ENCODE measurements at places on chromosomes 1 and 21.

- no peak for DNase-seq
These were observed 3.5 kb downstream of the SIPA1L2 start for GRCh38 chr1:232626452-232626851.

DNA sequence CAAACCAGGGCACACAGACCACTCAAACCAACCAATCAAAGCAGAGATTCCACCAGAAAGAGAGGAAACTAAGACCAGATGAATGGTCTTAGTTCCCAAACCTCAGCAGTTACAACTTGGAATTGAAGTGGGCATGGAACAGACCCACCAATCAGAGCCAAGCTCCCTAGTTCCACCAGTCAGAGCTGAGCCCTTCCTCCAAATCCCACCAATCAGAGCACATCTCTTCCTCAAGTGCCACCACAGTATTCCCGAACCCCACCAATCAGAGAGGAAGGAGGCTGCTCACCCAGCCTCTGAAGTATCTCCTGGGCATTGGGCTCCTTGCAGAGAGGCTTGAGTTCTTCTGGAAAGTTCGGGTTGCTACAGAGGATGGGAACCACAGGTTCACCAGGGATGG lies 1.4 kb downstream of the GUCA2A start:
- no peak for DNase-seq

GRCh38 chr1:3900150-3900968 lies at the start of gene C1orf174:
C1orf174 (minus strand) TSS chr1:3900272; CDS start chr1:3900186, 86 bp downstream.
- DNase-seq: peak; percentile 99

- no peak for DNase-seq
These were observed 33.2 kb downstream of the POFUT2 start for GRCh38 chr21:45254460-45254930.

DNA sequence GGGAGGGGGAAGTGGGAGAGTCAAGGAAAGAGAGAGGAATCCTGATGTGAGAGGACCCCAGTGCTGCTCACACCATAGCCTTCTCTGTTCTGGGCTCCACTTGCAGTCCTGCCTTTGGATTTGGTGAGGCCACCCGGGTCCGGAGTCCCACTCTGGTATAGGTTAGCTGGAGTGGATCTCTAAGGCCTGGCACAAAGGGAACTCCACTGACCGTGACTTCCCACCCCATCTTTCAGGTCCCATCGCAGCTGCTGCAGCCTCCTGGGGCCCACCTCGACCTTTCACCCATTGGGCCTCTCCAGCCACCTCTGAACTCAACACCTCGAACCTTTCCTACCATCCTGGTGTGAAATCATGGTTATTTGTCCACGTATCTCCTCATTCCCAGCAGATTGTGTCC lies 324.4 kb downstream of the MATN1 start:
- no peak for DNase-seq

DNA sequence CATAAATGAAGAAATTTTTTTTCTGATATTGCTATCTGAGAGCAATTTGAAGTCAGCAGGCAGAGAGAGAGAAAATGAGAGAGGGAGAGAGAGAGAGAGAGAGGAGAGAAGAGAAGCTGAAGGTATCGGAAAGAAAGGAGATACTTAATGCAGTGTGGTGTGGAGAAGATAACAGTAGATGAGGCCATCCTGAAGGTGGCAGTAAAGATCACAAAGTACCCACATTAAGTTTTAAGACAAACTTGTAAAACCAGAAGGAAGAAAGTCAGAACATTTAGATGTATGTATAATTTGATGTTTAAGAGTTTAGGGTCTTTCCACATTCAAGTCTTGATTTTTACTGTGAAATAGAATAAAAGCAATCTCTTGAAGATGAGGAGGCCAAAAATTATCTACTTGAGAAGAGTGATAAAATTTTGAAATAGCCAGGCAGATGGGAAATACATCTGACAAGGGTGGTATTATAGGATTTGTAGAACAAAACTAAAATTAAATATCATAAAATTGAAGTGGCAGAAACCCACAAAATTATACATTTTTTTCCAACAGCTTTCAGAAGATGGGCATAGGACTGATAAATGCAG lies 1753.4 kb downstream of the MRPL39 start:
- DNase-seq: no peak

DNA sequence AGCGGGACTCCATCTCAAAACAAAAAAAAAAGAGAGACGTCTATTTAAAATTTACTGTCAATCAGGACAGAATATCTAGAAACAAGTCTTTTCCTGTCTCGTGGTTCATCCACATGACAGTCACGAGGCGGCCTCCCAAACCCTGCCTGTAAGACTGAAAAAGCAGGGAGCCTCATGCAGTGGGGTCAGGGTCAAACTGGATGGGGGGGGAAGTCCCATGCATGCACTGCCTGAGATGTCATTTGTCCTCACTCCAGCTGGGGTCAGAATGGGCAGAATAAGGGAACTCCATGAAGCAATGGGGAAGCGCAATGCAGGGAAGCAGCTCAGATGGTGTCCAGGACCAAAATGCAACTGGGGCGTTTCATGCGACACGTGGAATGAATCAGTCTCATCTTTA lies 85.5 kb downstream of the PIK3CD start:
- no peak for DNase-seq

DNA sequence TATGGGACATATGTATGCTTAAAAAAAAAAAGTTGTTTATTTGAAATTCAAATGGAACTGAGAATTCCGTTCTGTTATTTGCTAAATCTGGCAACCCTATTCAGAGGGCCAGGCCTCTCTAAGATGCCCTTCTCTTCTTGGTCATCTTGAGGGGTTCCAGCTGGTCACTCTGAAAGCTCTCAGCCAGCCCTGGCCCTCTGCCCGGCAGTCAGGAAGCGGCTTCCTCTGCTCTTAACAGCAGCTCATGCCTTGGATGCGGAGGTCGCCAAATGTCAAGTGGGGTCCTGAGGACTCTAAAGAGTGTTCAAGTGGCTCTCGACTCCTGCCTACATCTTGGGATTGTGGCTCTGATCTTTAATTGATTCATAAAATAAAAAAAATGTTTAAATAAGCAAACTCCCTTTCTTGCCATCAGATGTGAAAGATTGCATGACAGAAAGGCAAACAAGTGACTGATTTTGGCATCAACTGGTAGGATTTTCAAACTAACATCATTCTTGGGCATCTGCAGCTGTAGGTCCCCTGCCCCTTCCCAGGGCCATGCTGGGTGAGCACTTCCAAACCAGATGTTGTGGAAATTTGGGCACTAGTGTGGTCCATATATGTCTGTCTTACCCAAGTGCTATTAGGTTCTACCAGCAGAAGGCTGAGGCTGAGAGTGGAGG lies 130.8 kb downstream of the PRDM2 start:
- no peak for DNase-seq

- DNase-seq: no peak
These were observed 206.4 kb upstream of the PTGFR start for GRCh38 chr1:78284354-78284753.

DNA sequence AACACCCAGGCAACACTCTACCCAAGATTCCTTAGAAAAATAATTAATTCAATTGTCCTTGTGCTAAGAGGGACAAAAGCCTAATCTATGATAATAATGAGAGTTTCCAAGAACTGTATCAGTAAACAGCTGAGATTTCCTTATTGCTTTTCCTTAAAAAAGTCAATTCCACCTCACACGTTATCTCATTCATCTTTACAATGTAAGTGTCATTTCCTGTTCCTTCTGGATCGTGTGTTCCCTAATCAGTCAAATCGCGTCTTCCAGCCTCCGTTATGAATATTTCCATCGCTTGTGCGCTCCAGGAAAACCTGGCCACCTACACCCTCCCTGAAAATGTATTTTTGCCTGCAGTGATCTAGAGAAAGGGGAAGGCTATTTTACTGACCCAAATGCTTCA lies 23.9 kb upstream of the CLDN17 start:
- DNase-seq: no peak
